ENCODE measurements at places on chromosomes 13 and 19.

- no peak for DNase-seq
Measured at GRCh38 chr19:41320185-41320518, 10.2 kb downstream of the CCDC97 start.

GRCh38 chr13:83065108-83065507 lies 817.2 kb downstream of the SLITRK1 start:
- DNase-seq = no peak

DNA sequence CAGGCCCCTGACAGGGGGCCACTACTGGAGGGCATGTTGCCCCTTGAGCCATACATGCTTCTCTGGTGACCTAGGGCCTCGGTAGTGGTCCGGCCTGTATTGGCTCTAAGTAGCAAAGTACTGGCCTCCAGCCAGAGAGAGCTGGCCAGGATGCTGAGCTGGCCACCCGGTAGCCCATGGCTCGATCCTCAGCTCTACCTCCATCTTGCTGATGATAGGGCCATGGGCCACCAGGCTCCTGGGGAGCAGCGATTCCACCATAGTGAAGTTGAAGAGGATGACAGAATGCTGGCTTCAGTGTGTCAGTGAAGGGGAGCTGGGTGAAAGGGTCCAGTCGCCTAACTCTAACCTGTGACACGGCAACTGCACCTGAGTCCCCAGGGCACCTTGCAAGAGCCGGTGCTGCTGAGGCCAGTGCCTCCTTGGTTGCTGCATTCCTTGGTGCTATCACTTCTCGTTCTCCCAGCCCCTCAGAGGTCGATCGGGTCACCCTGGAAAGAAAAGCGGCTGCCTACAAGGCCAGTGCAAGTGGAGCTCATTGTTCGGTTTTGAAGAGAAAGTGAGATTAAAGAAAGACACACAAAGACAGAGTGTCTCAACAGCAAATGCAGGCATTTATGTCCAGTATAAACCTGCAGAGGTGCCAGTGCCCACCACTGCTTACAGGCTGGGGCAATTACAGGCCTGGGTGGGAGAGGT lies 5.0 kb downstream of the FPR3 start:
- DNase-seq = no peak

DNA sequence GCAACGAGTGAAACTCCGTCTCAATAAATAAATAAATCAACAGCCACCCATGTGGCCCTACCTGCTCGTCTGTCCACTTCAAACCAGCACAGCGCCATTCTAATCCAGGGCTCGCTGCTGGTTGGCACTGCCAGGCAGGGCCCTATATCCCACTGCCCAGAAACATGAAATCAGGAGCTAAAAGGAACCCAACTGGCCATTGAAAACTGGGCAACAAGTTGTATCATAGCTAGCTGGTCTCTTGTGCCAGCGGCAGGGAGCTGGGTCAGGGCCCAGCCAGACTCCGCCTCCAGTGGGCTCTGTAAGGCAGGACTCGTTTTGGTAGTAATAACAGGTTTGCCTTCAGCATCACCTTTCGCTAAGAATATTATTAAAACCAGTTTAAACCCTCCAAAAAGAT lies 39.3 kb downstream of the GGACT start:
- DNase-seq = no peak

- DNase-seq = no peak
Measured at GRCh38 chr13:96398486-96398885, 308.6 kb downstream of the HS6ST3 start.

DNA sequence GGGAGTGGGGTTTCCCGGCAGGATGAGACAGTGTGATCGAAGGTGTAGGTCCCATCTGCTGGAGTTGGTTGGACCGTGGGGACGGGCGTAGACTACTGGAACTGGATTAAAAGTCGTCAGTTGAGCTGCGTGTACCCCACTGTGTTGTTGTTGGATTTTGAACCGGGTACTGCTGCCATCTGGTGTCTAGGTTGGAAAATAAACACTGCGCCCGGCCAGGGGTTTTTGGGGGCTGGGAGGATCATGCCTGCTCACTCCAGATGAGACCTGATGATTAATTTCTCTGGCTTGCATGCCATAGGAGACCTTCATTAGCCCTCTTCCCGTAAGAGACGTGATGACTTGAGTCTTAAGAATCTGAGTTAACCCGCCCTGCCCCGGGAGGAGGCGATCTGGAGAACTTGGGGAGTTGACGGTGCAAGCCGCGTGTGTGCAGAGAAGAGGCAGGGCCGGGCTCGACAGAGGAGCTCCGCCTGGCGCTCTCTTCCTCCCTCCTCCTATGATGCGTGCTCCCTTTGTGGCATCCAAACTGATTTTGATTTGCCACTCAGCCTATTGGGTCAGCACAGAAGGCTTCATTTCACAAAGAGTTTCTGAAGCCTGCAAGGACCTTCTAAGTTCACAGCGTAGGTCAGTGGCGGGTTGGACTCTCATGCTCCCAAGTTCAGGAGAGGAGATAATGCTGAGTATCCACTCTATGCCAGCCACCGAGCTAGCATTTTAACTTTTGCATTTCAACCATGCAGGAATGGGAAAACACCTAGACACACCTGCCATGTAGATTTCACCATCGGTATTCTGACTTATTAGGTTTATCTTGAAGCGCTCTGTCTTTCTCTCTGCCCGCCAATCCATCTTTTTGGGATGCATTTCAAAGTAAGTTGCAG lies 2.7 kb downstream of the UHRF1 start:
- peak; percentile 51 for DNase-seq

DNA sequence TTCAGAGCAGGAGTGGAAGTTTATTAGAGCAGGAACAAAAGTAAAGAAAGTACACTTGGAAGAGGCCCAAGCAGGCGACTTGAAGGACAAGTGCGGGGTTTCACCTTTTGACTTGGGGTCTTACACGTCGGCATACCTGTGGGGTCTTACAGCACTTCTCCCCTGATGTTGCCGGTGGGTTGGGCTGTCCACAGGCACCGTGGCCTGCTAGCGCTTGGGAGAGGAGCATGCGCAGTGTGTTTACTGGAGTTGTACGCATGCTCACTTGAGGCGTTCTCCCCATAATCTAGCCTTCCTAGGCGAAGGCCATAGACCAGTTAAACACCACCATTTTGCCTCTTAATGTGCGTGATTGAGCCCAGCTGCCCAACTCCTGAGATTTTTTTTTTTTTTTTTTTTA lies 25.0 kb upstream of the PLEKHF1 start:
- DNase-seq = no peak

GRCh38 chr13:66855131-66855530 lies 375.0 kb downstream of the PCDH9 start:
- DNase-seq = no peak

- DNase-seq = no peak
Measured at GRCh38 chr19:51025401-51025800, 1.0 kb downstream of the KLK11 start.

GRCh38 chr19:39405261-39405957 lies 1.2 kb upstream of the ZFP36 start:
- no peak for DNase-seq

GRCh38 chr19:17847538-17848366 lies at the start of gene JAK3:
JAK3 (minus strand) TSS chr19:17847982; CDS start chr19:17844417, 3,565 bp downstream.
- no peak for DNase-seq

DNA sequence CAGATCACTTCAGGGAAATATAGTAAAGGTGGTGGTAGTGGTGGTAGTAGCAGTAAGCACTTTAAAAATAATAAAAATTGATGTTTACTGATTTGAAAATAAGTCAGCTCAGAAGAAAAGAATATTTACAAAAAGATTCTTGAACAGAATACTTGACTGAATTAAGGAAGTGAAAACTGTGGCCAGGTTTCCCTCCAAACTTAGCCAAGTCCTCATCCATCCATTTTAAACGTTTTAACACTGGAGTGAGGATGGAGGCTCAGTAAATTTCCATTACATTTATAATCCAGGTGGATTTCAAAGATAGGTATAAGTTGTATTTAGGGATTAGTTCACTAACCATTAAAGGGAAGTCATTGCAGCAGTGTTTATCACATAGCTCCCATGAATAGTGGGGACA lies 221.5 kb downstream of the RGCC start:
- DNase-seq = no peak

GRCh38 chr13:26220575-26220974 lies 1.5 kb downstream of the RNF6 start:
- DNase-seq = no peak

- no peak for DNase-seq
Measured at GRCh38 chr13:109180905-109181425, 551.6 kb downstream of the MYO16 start.

DNA sequence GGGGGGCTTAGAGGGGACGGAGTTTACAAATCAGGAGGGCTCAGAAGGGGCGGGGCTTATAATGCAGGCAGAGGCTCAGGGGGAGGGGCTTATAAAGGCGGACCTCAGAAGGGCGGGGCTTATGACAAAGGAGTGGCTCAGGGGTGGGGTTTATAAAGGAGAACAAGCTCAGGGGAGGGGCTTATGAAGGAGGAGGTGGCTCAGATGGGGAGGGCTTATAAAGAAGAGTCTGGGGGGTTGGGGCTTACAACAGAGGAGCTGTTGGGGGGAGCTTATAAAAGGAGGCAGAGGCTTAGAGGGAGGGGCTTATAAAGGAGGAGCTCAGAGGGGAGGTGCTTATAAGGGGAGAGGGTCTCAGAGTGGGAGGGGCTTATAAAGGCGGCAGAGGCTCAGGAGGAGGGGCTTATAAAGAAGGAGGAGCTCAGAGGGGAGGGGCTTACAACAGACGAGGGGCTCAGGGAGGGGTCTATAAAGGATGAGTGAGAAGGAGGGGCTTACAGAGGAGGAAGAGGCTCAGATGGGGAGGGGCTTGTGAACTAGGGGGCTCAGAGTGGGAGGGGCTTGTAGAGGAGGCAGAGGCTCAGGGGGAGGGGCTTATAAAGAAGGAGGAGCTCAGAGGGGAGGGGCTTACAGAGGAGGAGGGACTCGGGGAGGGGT lies 1.0 kb downstream of the SMIM24 start:
- DNase-seq = peak; percentile 70

- no peak for DNase-seq
Measured at GRCh38 chr13:52421216-52421615, 15.2 kb upstream of the THSD1 start.

All from T47D (cell line).